ENCODE measurements at places on chromosomes 2 and 18.

DNA sequence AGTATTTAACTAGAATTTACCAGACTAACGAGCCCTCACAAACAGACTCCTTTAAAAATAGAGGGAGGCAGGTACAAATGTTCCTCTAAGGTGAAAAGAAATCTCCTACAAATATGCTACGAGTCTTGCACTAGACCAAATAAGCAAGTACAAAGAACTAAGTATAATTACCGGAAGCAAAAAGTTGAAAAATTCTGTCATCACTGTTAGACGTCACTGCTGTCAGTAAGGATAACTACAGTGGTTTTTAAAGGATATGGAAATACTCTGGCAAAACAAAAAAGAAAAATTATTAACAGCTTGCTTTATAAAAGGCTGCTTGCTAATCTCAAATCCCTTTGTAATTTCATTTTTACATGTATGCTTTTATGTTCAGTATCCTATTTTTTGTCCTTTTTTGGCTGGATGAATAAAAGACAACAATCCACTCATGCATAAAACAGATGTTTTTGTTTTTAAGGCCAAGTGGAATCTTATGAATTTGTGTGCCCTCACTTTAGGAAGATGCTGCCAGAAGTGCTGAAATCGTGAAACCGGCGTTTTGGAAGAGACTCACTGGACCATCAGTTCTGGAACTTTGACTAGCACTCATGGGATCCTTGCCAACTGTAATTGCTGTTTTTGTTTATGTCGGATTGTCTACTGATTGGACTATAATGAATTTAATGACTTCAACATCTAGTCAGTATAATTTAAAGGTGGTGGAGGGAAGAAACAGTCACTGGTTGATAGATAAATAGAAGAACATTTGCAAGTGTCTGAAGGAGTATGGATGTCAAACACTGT is 6.7 kb downstream of the ZNF521 start:
- H3K36me3 ChIP-seq, result no peaks in the 10 kb centered on the region
- DNase-seq, result no peak
- peaks cover 3% of the 10 kb centered on the region for H3K27me3 ChIP-seq
- no peaks in the 10 kb centered on the region for H3K4me1 ChIP-seq
- H3K27ac ChIP-seq, result no peak overlapping the region

DNA sequence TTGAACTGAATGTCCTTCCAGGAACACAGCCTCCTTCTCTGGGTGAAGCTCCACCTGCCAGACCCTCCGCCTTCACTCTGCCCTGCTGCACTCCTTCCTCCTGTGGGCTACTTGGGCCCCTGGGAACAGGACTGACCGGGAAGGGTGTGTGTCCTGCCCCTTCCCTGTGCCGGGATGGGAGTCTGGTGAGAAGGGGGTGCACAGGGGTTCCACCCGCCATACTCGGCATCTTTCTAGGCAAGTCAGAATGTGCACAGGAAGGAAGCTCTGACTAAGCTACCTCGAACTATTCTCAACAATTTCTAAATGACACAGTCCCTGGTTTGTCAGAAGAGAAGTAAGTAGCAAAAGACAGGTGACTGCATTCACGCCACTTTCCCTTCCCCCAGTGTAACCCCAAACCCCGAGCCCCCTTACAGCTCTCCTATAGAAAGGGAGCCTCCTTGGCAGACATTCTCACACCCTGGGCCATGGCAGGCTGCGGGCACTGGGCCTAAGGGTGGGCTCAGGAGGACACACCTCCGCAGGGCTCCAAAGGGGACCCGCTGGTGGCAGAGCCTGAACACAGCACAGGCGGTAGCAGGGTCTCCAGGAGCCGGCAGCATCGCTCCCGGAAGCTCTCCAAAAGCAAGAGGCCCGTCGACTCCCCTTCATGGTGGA is 184.1 kb downstream of the HDAC4 start:
- no peaks in the 10 kb centered on the region for H3K36me3 ChIP-seq
- no peak overlapping the region for H3K27ac ChIP-seq

GRCh38 chr2:19866771-19867170 is 35.0 kb downstream of the TTC32 start:
- peaks cover 26% of the 10 kb centered on the region for H3K27me3 ChIP-seq
- no peak for DNase-seq
- peaks cover 3% of the 10 kb centered on the region for H3K4me1 ChIP-seq
- no peaks in the 10 kb centered on the region for H3K36me3 ChIP-seq

GRCh38 chr2:45191976-45192375 is 182.7 kb upstream of the SIX2 start:
- no peak overlapping the region for H3K4me3 ChIP-seq
- H3K4me1 ChIP-seq, result no peaks in the 10 kb centered on the region
- H3K36me3 ChIP-seq, result no peaks in the 10 kb centered on the region
- H3K27ac ChIP-seq, result no peak overlapping the region

GRCh38 chr2:199144036-199144435 is 313.7 kb downstream of the SATB2 start:
- H3K27ac ChIP-seq, result no peak overlapping the region
- no peaks in the 10 kb centered on the region for H3K36me3 ChIP-seq
- H3K4me3 ChIP-seq, result no peak overlapping the region
- DNase-seq, result no peak

- H3K27ac ChIP-seq, result no peak overlapping the region
- no peaks in the 10 kb centered on the region for H3K4me1 ChIP-seq
- H3K27me3 ChIP-seq, result no peaks in the 10 kb centered on the region
- DNase-seq, result no peak
Measured at GRCh38 chr2:240905176-240905781, 857 bp upstream of the CROCC2 start.

DNA sequence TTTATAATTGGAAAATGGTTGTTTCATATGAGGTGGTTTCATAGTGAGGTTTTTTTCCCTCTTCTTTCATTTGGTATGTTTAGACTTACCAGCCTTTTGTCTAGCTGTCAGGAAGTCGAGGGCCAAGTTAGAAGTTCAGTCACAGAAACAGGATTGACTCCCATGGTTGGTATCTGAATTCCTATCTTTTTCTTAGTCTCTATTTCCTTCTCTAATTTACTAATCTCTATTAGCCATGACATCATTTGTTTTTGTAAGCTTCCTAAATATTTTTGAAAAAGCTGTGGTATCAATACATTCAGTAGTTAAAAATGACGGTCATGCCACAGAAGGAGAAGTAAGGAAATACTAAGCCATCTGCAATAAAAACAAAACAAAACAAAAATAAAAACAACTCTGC is 206.9 kb downstream of the CCDC85A start:
- no peak overlapping the region for H3K27ac ChIP-seq
- no peaks in the 10 kb centered on the region for H3K27me3 ChIP-seq
- no peaks in the 10 kb centered on the region for H3K36me3 ChIP-seq
- no peak for DNase-seq
- no peaks in the 10 kb centered on the region for H3K4me1 ChIP-seq
- H3K4me3 ChIP-seq, result no peak overlapping the region

GRCh38 chr2:239730897-239731296 is 294.2 kb downstream of the NDUFA10 start:
- H3K4me3 ChIP-seq, result no peak overlapping the region
- no peak overlapping the region for H3K27ac ChIP-seq
- no peaks in the 10 kb centered on the region for H3K36me3 ChIP-seq
- H3K27me3 ChIP-seq, result no peaks in the 10 kb centered on the region
- H3K4me1 ChIP-seq, result no peaks in the 10 kb centered on the region
- DNase-seq, result no peak

GRCh38 chr2:70668432-70668831 is 99.6 kb downstream of the ADD2 start:
- H3K4me3 ChIP-seq, result no peak overlapping the region
- no peak overlapping the region for H3K27ac ChIP-seq
- no peaks in the 10 kb centered on the region for H3K4me1 ChIP-seq

- no peak overlapping the region for H3K27ac ChIP-seq
- no peak overlapping the region for H3K4me3 ChIP-seq
- no peaks in the 10 kb centered on the region for H3K27me3 ChIP-seq
- no peaks in the 10 kb centered on the region for H3K36me3 ChIP-seq
- no peaks in the 10 kb centered on the region for H3K4me1 ChIP-seq
Measured at GRCh38 chr2:217831306-217831705, 171.5 kb downstream of the TNS1 start.

GRCh38 chr2:238515377-238515776 is 88.7 kb downstream of the ASB1 start:
- no peak for DNase-seq
- H3K36me3 ChIP-seq, result no peaks in the 10 kb centered on the region
- no peak overlapping the region for H3K4me3 ChIP-seq
- H3K4me1 ChIP-seq, result no peaks in the 10 kb centered on the region
- H3K27me3 ChIP-seq, result no peaks in the 10 kb centered on the region
- no peak overlapping the region for H3K27ac ChIP-seq

DNA sequence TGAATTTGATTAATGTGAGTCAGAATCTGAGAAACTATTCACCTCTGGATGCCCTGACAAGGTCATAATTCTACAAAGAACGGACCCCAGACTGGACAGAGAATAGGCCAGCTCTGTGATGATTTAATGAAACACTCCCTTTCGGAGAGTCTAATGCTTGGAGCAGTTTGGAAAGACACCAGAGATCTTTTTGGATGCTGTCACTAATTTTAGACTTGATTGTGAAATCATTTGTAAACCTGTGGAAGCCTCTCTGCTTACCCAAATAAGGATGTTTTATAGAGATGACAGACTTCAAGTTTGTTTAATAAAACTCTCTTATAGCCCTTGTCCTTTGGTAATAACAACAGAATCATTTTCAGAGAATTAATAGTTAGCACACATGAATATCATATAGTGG is 83.5 kb downstream of the MYL12B start:
- no peak overlapping the region for H3K4me3 ChIP-seq
- DNase-seq, result no peak
- no peak overlapping the region for H3K27ac ChIP-seq
- no peaks in the 10 kb centered on the region for H3K27me3 ChIP-seq

GRCh38 chr18:14098428-14098827 is 33.8 kb downstream of the ZNF519 start:
- H3K4me1 ChIP-seq, result no peaks in the 10 kb centered on the region
- peaks cover 2% of the 10 kb centered on the region for H3K36me3 ChIP-seq
- no peak overlapping the region for H3K4me3 ChIP-seq
- no peak overlapping the region for H3K27ac ChIP-seq
- DNase-seq, result no peak

DNA sequence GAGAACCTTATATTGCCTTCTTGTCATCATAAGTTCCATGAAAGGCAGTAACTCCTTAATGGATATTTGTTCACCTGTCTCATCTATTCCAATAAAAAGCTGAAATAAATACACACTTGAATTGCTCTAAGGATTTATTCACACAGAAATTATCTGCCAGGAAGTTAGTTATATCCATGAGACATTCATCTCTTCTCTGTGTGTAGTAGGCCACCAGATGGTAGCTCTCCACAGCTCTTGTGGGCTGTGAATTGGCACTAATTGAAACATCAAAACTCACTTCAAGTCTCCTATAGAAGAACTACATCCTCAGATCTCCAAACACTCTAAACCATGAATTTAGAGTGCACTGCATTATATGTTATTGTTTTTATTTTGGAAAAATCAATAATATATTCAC is 189.6 kb downstream of the DSC3 start:
- H3K27ac ChIP-seq, result no peak overlapping the region
- H3K4me1 ChIP-seq, result no peaks in the 10 kb centered on the region
- no peak for DNase-seq
- H3K36me3 ChIP-seq, result no peaks in the 10 kb centered on the region

DNA sequence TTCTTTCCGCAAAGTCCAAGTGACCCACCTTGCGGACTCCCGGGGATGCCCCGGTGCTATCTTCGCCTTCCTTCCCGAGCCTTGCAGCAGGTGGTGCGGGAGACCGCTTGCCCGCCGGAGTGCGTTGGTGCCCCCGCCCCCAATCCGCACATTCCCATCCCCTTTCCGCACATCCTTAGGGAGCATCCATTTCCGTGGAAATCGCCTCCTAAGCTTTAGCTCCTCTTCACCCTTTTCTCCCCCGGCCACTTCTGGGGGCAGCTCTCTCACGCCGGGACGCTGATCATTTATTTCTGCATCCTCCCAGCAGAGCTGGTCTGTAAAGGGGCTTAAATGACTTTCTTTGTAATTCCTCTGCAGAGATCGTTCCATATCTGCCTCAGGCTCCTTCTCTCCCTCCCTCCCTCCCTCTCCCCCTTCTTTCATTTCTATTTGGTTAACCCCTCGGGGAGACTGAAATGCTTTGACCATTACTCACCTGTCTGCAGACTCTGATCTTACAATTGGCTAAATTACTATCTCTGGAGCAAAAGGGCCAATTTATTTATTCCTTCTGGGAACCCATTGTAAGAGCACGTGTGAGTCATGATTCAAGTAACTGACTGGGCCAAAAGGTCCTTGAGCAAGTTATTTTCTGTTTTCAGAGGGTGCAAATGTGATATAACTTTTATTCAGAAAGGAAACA is 1.3 kb upstream of the LYPD1 start:
- peaks cover 5% of the 10 kb centered on the region for H3K4me1 ChIP-seq
- H3K4me3 ChIP-seq, result peak overlapping the region; percentile 70
- H3K27ac ChIP-seq, result no peak overlapping the region
- H3K36me3 ChIP-seq, result no peaks in the 10 kb centered on the region
- H3K27me3 ChIP-seq, result peaks cover 42% of the 10 kb centered on the region

GRCh38 chr2:13652531-13653313 is 936.0 kb downstream of the TRIB2 start:
- no peaks in the 10 kb centered on the region for H3K4me1 ChIP-seq
- no peaks in the 10 kb centered on the region for H3K36me3 ChIP-seq
- no peak for DNase-seq
- no peak overlapping the region for H3K27ac ChIP-seq

GRCh38 chr2:230910546-230911177 is 14.4 kb downstream of the GPR55 start:
- H3K36me3 ChIP-seq, result no peaks in the 10 kb centered on the region
- DNase-seq, result no peak
- peaks cover 3% of the 10 kb centered on the region for H3K4me1 ChIP-seq

DNA sequence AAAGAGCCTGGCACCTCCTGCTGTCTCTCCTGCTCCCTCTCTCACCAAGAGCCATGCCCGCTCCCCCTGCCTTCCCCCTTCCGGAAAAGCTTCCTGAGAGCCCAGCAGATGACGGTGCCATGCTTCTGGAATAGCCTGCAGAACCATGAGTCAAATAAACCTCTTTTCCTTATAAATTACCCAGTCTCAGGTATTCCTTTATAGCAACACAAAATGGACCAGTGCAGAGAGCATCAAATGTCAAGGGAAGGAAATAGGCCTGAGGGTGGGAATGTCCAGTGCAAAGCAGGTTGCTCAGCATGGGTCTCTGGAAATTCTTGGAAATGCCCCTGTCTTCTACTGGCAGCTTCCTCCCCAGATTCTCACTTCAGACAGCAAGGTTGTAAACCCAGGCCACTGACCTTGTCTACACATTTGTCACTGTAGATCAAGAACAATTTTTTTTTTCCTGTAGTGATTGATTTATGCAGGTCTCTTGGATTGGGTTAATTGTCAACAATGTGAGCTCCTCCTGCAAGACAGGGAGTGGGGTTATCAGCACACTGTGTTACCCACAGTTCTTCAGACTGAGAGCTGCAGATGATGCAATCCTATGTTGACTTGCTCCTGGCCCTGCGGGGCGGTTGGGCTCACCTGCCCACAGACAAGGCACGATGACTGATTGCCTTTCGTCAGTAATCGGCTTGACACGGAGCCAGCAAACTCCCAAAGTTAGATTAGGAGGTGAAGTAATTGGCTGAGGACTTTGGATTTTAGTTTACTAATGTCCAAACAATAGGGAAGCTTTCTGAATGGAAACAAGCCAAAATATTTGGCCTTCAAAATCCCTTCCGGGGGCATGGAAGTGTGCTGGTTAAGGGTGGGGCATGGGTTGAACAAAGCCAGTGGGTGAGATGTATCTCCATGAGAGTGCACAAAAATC is 5.4 kb upstream of the BOD1L2 start:
- no peaks in the 10 kb centered on the region for H3K36me3 ChIP-seq
- no peaks in the 10 kb centered on the region for H3K4me1 ChIP-seq
- DNase-seq, result no peak
- H3K4me3 ChIP-seq, result no peak overlapping the region
- no peak overlapping the region for H3K27ac ChIP-seq
- H3K27me3 ChIP-seq, result no peaks in the 10 kb centered on the region
